ENCODE measurements at places on chromosomes 2 and 18.

- no peak for DNase-seq
Observed at GRCh38 chr18:39105104-39105503, 1539.5 kb upstream of the CELF4 start.

GRCh38 chr2:173750353-173750801 lies 214.8 kb downstream of the SP3 start:
- peak; percentile 5 for DNase-seq

GRCh38 chr2:170162271-170162632 lies 15.7 kb upstream of the MYO3B start:
- peak; percentile 62 for DNase-seq

DNA sequence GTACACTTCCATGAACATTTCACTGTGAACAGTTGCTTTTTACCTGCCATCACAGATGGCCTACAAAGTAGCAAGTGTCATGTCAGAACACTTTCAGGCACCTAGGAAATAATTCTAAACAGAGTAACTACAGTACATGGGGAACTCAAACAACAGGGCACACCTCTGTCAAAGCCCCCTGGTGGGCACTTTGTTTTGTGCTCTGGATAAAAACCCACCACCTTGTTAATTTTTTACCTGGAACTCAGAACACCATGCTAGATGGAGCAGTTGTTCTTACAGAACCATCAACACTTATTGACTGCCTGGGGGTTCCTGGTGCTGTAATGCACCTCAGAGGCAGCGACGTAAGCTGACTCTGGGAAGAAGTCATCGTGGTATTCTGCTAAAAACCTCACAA lies 2.3 kb downstream of the MSL3B start:
- no peak for DNase-seq

DNA sequence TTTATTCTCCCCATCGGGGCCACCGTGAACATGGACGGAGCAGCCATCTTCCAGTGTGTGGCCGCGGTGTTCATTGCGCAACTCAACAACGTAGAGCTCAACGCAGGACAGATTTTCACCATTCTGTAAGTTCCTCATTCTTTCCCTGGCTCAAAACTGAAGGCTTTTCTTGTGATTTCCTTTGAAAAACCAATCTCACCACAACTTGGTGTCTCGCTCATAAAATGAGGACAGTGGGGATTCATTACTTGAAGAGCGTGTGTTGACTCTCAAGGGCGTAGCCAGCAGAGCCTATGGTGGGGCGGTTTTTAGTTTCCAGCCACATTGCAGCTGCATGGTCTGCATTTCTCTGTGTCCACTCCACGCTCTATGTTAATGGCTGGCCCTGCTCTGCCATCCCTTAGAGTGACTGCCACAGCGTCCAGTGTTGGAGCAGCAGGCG lies 29.0 kb downstream of the SLC1A4 start:
- no peak for DNase-seq

DNA sequence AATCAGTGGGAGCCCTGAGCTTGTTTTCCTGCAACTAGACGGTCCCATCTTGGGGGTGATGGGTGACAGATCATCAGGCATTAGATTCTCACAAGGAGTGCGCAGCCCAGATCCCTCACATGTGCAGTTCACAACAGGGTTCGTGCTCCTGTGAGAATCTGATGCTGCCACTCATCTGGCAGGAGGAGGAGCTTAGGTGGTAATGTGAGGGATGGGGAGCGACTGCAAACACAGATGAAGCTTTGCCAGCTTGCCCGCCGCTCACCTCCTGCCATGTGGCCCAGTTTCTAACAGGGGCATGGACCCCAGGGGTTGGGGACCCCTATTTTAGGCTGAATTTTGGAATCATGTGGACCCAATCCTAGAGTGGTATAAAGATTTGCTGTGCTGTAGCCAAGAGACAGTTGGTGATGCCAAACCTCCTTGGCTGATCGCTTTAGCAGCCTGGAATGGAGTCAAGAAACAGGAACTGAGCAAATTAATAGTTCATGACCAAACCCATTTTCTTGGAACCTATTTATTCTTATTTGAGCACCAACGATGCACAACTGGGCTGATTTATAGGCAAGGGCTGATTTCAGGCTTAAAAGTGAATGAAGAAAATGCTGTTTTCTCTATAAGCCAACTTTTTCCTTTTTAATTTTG lies 25.7 kb downstream of the LPIN1 start:
- DNase-seq: no peak

DNA sequence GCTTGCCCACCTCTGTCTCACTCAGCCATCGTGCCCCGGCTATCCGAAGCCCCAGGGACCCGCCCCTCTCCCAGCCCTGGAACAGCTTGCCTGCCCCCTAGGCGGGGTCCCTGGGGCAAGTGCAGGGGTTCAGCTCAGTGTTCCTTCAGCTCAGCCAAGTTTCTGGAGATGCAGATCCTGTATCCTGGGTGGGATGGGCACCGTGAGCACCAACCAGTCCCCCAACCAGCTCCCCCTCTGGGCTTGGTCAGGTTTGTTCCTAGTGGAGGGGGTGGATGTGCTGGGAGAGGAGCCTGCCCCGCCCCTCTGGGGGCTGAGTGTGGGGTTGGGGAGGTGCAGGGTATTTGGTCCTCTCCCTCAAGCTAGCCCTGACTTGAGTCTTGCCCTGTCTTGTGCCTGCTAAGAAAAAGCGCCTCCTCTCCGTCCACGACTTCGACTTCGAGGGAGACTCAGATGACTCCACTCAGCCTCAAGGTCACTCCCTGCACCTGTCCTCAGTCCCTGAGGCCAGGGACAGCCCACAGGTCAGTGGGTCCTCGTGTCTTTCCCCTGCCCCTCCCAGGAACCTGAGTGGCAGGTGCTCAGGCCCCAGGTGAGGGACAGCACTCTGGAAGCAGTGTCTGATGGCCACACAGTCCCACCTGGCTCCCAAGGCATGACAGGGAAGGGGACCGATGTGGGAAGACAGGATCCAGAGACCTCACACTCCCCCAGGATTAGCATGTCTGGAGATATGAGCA lies 32.6 kb downstream of the MLPH start:
- no peak for DNase-seq

GRCh38 chr2:45409677-45410076 lies 201.4 kb downstream of the SRBD1 start:
- DNase-seq: no peak

DNA sequence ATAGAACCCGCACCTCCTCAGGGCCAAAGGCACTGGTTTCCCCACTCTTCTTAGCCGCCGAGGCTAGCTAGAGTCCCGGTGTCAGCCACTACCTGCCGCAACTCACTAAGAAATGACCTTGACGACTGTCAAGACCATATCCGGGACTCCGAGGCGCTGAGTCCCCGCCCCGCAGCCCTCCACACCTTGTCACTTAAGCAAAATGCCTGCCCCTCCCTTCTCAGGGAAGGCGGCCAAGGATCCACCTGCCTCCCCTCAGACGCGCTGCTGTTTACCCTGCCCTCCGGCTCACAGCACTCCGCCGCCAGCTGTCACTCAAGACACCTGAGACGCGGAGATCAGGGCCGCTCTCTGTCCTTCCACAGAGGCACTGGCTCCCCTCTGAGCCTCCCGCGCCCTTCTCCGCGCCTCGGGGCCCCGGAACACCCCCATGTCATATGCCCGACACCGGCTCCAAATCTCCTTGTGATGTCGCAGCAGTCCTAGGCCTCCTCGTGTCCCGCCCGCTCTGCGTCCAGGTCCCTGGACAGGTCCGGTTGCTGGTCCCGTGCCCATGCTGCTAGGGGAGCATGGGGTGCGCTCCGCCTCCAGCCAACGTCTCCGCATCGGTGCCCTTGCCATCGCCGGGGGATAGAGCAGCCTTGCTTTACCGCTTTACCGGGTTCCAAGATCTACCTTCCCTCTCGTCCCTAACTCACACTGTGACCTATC lies 32.5 kb upstream of the REG3G start:
- no peak for DNase-seq

- DNase-seq: no peak
Observed at GRCh38 chr2:16832910-16833309, 167.3 kb upstream of the CYRIA start.

DNA sequence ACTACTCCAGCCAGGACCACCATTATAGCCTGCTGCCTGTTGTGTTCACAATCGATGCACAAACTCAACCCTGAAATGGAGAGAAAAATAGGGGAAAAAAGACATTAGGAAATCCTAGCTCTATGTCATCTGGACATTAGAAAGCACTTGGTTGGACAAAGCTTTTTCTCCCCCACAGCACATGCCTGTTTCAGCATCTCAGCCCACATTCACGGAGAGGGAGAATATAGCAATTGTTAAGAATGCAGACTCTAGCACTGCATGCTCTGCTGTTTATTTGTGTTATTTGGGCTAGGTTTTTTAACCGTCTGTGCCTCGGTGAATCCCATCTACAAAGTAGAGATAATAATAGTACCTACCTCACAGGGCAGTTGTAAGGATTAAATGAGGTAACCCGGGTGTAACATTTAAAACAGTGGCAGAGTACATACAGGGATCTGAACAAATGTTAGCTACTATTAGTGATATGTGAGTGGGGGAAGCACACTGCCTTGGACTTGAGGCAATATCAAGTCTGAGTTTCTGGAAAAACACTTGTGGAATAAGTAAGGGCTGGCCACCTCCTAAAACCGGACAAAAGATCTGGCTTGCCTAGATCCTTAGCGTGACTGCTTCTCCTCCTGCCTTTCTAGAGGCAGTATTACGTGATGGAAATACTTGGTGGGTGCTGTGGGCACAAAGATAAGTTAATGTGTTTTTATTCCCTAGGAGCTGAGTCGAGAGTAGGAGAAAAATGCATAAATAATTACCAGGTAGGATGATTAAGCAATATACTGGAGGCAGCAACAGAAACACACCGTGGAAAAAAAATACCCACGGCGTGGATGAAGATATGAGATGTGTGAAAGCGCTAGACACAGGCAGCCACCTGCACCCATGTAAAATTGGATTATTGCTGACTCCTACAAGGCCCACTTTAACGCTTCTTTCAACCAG lies 1.0 kb upstream of the PPP1CB start:
- peak; percentile 68 for DNase-seq

- peak; percentile 62 for DNase-seq
Observed at GRCh38 chr2:200454927-200455801, 54.7 kb downstream of the KCTD18 start.

GRCh38 chr2:46308629-46309028 lies 11.4 kb downstream of the EPAS1 start:
- peak; percentile 56 for DNase-seq

DNA sequence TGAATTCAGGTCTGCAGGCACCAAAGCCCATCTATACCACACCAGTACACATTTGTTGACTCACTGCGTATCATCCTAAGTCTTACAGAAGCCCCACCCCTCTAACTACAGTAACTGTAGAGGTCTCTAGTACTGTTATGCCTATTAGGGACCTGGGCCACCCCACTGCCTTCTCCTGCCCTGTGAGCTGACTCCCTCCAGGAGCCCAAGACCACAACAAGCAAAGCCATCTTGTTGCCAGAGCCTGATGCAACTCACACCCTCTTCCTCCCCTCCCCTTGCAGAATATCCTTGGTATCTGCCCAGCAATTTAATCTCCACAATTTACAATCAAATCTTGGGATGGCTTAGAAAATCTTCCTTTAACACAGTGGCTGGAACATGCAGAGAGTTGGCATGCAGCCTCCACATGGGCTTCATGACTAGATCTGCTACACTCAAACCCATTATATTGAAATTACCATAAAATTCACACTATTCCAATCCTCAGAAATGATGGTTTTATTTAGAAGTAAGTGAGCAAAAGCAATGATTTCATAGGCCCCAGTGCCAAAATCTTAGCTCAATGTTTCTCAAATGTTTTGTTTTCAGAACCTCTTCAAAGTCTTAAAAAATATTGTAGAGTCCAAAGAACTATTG lies 17.7 kb upstream of the CYP1B1 start:
- DNase-seq: peak; percentile 54

GRCh38 chr2:23360571-23361125 lies 24.3 kb upstream of the KLHL29 start:
- DNase-seq: no peak

DNA sequence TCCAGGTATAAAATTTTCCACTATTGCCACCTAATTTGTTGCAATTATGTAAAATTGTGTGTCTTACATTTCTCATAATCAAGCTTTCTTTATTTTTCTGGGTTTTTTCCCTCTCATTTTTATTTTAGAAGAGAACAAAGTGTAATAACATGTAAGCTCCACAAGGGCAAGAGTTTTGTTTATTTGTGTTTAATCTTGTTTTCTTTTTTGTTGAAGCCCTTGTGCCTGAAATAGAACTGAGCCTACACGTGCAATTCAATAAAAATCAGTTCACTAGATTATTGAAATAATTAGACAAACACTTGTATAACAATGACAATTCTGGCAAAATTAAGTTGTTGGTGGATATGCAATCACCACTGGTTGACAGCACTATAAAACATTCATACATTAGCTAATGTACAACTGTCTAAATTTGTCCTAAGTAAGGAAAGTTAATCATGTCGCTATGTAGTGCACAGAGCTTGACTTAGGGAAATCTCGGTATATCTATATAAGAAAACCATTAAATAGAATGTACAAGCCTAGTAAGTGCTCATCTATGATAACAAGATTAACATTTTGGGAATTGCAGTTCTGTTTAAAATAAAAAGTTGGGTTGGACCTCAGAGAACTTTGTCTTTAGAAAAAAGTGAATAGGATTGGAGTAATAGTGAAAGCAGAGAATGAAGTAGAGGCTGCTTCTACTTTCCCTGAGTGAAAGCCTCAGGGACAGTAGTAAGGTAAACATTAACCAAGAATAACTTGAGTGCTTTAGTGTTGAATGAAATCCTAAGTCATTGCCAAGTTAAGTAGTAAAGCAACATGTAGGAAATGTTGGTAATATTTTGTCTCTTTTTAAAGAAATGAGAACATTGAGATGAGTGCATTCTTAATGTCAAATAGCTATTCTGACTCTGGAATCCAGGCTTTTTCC lies 37.4 kb upstream of the NOL4 start:
- no peak for DNase-seq

- no peak for DNase-seq
Observed at GRCh38 chr2:215392164-215392563, 43.7 kb downstream of the FN1 start.

DNA sequence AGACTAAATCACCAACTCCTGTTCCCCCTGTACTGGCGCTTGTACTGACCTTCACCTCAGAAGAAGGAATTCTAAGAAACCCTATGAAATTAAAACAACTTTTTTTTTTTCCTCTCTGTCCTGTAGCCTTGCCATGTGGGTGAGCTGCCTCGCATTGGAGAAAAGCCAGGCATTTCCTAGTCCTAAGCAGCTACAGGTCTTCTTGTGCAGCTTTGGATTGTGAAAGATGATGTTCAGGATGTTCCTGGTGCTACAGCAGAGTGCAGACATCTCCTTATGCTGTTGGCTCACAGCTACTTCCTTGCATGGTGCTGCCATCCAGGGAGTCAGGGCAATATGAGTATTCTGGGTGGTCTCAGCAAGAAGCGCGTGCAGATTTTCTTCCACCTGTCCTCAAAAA lies 11.9 kb downstream of the PIK3C3 start:
- DNase-seq: peak; percentile 80
